CD4-positive, alpha-beta T cell (primary cell): ENCODE measurements at places on chromosomes 1 and 21.

- no peak for DNase-seq
Measured at GRCh38 chr21:32807717-32808380, 36.3 kb upstream of the PAXBP1 start.

- no peak for DNase-seq
Measured at GRCh38 chr1:209556162-209556690, 27.3 kb upstream of the CAMK1G start.

- DNase-seq = no peak
Measured at GRCh38 chr1:230463760-230464159, 37.6 kb upstream of the PGBD5 start.

DNA sequence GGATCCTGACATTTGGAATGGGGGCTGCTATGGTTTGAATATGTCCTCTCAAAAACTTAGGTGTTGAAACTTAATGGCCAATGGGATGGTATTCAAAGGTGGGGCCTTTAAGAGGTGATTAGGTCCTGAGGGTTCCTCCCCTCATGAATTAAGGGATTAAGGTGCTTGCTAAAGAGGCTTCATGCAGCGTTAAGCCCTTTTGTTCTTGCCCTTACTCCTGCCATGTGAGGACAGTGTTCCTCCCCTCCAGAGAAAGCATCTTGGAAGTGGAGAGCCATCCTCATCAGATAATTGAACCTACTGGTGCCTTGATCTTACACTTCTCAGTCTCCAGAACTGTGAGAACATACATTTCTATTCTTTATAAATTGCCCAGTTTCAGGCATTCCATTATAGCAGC is 146.6 kb downstream of the KCNJ6 start:
- no peak for DNase-seq

DNA sequence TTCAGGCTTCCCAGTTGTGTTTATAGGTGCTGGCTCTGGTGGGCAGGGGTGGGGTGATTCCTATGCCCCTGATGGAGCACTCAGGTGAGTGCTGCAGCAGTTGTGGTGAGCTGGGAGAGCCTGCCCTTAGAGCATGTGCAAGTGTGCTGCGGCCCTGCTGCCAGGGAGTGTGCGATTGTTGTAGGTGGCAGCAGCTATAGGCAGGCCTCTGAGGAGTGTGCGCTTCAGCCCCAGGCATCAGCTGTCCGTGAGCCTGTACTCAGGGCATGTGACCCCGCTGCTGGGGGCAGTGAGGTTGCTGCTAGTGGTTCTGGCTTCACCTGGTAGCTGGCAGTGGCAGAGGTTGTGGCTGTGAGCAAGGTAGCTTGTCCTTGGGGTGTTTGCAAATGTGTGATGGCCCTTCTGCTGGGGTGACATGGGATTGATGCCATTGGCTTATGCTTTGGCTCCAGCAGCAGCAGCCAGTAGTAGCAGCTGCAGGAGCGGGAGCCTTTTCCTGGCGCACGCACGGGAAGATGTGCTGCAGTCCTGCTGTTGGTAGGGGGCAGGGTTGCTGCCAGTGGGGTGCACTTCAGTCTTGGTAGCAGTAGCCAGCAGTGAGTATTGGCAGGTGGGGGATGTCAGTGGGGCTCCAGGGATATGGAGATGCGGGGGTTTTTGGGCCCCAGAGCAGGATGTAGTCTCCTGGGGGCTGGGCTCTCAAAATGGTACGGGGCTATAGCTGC is 37.7 kb downstream of the SYCP1 start:
- no peak for DNase-seq

DNA sequence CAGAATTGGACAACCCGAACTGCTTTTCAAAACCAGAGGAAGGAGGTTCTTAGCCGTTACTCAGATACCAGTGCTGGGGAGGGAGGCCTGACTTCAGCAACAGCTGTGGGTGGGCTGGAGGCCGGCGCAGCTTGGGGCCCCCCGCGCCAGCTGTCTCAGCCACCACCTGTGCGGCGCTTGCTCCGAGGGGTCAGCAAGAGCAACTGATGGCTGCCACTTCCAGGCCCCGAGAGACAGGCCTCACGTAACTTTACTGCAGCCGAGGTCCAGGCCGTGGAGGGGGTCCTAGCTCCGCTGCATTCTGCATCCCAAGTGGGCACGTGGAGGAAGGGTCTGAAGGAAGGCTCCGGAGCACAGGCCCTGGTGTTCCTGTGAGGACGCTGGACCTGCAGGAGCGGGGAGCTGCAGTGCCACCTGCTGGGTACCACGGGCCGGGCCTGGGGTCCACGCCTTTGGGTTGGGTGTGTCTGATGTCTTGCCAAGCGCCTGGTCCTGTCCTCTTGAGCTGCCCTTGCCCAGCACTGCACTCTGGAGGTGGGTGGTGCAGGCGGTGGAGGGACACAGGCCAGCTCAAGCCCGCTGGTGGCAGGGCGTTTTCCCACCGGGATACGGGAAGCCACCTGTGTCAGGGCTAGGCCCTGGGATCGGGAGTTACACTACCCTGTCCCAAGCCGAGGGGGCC is 9.8 kb downstream of the THAP3 start:
- peak; percentile 40 for DNase-seq

GRCh38 chr1:30598571-30599114 is 124.7 kb downstream of the MATN1 start:
- no peak for DNase-seq

GRCh38 chr1:235067396-235068157 is 61.1 kb downstream of the TOMM20 start:
- DNase-seq = no peak

GRCh38 chr1:95046359-95046758 is 26.4 kb downstream of the ALG14 start:
- DNase-seq = no peak

DNA sequence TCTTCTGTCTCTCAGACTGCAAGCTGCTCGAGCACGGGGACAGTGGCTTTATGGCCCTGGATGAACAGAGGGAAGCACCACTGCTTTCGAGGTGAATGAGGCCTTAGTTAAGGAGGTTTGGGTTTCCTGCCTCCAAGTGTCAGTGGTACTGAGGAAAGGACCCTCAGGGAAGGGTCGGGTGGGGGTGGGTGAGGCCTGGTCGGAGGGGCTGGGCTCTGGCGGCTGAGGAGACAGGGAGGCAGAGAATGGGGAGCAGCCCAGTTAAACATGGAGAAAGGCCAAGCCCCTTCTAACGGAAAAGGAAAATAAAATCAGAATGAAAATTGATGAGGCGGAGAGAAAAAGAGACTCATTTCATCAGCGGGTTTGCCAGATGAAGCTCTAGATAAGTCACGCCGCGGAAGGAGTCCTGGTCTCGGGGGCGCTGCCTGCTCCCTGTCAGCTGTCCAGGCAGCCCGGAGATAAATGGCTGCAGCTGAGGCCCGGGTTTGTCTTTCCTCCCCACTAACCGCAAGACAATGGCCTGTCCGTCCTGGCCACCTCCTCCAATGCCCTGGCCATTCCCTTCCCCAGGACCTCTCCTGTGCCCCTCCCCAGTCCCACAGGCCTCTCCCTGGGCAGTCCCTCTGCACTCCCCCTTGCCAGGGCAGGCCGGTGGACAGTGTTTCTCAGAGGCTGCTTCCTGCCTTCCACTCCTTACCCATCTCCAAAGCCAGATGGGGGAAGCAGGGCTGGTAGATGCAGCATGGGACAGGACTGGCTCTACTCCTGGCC is 55.2 kb downstream of the LRRN2 start:
- DNase-seq = no peak

DNA sequence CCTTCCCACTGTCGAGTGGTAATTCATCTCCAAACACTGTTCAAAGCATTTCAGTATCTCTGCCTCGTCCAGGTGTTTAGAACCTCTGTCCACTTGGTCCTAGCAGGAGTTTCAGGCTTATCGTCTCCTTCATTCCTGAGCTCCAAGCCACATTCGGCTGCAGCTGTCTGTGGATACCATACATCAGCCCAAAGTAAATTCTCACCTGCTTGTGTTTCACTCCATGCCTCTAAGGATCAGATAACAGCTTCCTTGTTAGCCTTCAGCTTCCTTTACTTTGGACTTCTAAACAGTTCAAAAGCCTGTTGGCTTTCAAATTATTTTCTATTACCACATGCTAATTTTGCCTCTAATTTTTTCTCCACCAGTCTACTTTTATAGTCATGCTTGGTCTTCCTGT is 219.0 kb upstream of the L1TD1 start:
- DNase-seq = no peak

DNA sequence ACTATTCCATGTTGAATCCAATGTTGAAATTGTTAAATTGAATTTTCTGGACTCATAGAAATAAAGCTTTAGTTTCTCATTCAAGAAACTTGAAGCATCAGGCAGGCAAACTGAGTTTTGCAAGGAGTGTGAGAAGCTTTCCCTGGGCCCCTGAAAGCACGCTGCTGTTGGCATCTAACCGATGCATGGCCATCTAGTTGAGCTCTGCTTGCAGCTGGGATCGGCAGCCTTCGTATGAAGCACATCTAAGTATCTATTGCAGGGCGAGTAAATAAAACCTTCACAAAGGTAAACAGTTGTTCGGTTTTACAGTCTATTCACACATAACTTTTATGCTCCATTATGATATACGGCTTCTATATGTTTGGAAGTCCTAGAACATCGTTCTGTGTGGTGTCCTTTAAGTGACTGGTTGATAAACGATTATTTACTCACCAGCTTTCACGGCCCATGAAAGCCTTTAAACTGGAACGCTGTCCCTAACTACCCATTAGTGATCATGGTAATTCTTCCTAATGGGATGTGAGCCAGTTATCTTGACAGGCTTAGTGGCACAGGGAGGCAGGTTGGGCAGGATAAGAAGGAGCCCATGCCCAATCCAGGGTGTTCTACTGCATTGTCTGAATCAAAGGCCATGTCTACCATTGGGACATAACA is 71.7 kb downstream of the SEC16B start:
- DNase-seq = no peak

- DNase-seq = no peak
Measured at GRCh38 chr21:45618846-45619485, 24.6 kb upstream of the PCBP3 start.
